ENCODE measurements at places on chromosomes 7 and 10.

GRCh38 chr7:72170475-72170874 lies 241.7 kb downstream of the CALN1 start:
- no peak for DNase-seq

- DNase-seq, result no peak
Observed at GRCh38 chr10:82742478-82742877, 867.5 kb downstream of the NRG3 start.

GRCh38 chr10:11679946-11680345 lies 62.2 kb upstream of the ECHDC3 start:
- DNase-seq, result no peak

DNA sequence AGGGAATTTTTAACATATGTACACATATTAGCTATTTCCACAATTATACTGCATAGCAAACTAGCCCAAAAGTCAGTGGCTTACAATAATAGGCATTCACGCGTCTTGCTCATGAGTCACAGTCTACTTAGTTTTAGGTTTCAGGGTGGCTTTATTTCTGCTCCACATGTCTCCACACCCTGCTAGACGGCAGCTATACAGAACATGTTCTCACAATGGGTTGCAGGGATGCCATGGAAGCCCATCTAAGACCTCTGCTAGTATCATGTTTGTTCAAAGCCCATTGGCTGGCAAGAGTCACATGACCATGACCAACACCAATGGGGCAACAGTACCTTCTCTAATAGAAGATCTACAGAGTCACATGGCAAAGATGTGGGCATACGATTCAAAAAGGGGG lies 96.3 kb upstream of the NEBL start:
- no peak for DNase-seq

GRCh38 chr10:60253484-60253883 lies 136.2 kb downstream of the ANK3 start:
- DNase-seq, result no peak

DNA sequence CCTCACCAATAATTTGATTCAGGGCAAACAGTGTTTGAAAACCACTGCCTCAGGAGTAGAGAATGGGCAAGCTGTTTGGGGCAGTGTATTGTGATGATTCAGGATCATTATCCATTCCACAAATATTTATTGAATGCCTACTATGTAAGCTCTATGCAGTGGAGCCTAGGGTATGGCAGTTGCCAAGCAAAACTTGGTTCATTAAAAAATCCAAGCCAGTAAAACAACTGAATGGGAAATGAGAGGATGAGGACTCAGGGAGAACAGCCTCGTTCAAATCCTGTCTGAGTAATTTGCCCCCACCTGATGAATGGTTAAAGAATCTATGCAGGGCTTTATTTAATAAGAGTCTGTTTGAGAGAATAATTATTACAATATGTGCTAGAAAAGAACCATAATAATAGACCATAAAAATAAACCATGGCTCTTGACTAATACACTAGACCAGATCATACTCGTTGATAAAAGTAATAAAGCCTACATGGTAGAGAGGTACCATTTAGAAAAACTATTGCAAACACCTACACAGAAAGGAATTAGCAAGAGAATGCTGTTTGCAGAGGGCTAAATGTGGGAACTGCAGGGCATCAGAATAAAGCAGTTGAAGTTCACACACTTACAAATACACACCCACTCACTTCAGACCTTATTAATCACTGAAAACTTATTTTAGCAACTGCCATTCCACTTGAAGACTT lies 71.7 kb downstream of the CREB5 start:
- DNase-seq, result no peak

DNA sequence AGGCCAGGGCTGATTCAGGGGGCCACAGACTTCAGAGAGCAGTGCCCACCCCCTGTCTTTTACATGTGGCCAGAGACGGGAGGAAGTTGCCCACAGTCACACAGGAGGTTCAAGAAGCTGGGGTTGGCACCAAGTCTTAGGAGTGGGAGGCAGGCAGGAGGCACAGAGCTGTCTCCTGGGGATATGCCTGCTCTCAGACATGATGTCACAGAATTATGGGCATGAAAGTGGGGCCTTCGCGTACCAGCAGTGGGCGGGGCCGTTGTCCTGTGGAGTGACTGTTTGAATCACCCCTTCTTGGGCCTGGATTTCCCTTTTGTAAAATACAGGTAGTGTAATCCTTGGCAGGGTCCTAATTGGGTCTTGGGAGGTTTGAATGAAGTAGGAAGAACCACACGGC lies 81.2 kb upstream of the PPIF start:
- DNase-seq, result no peak

GRCh38 chr7:38478404-38478803 lies 152.8 kb downstream of the AMPH start:
- no peak for DNase-seq

DNA sequence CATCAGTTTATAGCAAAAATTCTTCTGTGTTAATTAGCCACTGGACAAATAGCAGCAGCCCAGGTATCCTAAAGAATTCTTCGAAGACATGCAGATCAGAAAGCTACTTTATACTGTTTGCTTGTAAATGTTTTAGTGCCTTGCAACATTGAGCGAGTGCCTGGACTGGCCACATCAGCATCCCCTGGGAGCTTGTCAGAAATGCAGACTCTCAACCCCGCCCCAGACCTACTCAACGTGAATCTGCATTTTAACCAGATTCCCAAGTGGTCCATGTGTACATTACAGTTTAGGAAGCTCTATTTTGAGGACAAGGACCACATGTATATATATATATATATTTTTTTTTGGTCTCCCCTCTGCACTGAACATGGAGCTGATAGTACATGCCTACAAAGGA lies 18.5 kb upstream of the PLEKHS1 start:
- no peak for DNase-seq

GRCh38 chr7:5339955-5340354 lies 57.2 kb downstream of the SLC29A4 start:
- DNase-seq, result no peak

Measured in head of caudate nucleus (tissue), 42 donors.